Erythroblast (primary cell): ENCODE measurements at places on chromosomes 2 and 18.

- DNase-seq: no peak
These were observed 32.1 kb downstream of the HK2 start for GRCh38 chr2:74865770-74866674.

GRCh38 chr2:94725543-94725942, 145.7 kb upstream of the TEKT4 start:
- no peak for DNase-seq

- no peak for DNase-seq
These were observed 67.9 kb downstream of the NCAPH start for GRCh38 chr2:96403481-96403880.

DNA sequence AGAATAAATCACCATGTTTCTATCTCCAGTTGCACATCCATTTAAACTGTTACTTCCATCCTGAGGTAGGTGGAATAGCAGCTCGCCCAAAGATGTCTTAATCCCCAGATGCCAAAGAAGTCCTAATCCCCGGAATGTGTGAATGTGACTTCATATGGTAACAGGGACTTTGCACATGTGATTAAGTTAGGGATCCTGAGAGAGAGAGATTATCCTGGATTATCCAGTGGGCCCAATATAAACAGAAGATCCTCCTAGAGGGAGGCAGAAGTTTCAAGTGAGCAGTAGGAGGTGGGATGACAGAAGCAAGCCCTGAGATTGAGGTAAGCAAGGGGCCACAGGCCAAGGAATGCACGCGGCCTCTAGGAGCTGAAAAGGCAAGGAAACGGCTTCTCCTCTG, 19.8 kb downstream of the CREG2 start:
- no peak for DNase-seq

- DNase-seq: no peak
These were observed 21.6 kb upstream of the SLC35G4 start for GRCh38 chr18:11587846-11588245.

- DNase-seq: peak; percentile 8
These were observed 4.5 kb downstream of the STK17B start for GRCh38 chr2:196166876-196167275.

GRCh38 chr2:48092846-48093803, 186.8 kb upstream of the FBXO11 start:
- no peak for DNase-seq
